ENCODE measurements at places on chromosomes 6 and 20.

GRCh38 chr20:56693217-56693616 is 64.1 kb downstream of the TFAP2C start:
- DNase-seq = no peak

- DNase-seq = no peak
Observed at GRCh38 chr6:23526526-23526925, 599.5 kb upstream of the NRSN1 start.

- no peak for DNase-seq
Observed at GRCh38 chr6:31138982-31139381, at the start of gene PSORS1C2. PSORS1C2 (minus strand) TSS chr6:31139066; CDS start chr6:31139026, 40 bp downstream.

- DNase-seq = no peak
Observed at GRCh38 chr6:32920715-32921114, 20.1 kb downstream of the HLA-DMB start.

DNA sequence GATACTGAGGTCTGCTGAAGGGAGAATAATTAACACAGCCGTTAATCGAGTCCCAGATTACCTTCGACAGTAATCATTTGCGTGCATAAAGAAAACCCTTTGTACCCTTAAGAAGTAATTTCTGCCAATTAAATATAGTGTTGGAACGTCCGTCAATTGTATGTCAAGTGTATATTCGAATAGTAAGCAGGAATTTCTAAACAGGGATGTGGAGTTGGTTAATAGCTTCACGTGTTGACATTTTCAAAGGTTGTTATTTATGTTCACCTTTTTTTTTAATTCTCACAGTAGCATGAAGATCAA is 798 bp upstream of the SNAP91 start:
- no peak for DNase-seq

DNA sequence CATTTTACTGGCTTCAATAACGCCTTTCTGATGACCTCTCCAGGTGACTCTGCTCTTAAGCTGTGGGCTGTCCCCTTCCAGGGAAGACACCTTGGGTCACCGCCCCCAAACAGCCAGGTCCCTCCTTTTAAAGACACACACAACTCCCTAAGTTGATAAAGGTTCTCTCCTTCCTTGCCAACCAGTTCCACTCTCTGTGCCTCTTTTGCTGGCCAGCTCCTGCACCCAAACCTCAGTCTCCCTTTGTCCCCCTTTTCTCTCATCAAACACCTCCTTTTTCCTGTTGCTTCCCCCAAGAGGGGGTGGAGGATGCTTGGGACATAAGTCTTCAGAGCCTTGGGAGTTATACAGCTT is 1.0 kb downstream of the NCOA6 start:
- peak; percentile 90 for DNase-seq

- peak; percentile 71 for DNase-seq
Observed at GRCh38 chr20:2742934-2743559, 50.5 kb downstream of the EBF4 start.

- DNase-seq = no peak
Observed at GRCh38 chr6:79246891-79247290, 12.4 kb upstream of the HMGN3 start.

DNA sequence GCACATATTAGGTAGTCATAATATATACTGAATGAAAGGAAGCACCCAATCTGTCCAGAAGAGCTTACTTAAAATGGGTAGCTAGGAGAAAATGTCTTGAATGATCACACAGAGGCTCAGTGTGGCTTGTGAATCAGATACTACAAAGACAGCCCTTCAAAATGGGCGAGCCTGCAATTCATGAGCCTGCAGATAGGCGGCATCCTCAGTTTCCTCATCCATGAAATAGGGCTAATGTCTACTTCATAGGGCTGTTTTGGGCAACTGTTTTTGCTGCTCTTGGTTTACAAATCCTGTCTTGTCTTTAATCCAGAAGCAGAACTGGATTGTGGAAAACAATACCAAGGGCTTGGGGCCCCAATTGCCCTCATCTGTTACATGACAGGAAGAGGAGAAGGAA is 129.3 kb upstream of the KCNK16 start:
- DNase-seq = peak; percentile 15

- DNase-seq = peak; percentile 44
Observed at GRCh38 chr6:90284236-90285041, 12.2 kb downstream of the BACH2 start.

DNA sequence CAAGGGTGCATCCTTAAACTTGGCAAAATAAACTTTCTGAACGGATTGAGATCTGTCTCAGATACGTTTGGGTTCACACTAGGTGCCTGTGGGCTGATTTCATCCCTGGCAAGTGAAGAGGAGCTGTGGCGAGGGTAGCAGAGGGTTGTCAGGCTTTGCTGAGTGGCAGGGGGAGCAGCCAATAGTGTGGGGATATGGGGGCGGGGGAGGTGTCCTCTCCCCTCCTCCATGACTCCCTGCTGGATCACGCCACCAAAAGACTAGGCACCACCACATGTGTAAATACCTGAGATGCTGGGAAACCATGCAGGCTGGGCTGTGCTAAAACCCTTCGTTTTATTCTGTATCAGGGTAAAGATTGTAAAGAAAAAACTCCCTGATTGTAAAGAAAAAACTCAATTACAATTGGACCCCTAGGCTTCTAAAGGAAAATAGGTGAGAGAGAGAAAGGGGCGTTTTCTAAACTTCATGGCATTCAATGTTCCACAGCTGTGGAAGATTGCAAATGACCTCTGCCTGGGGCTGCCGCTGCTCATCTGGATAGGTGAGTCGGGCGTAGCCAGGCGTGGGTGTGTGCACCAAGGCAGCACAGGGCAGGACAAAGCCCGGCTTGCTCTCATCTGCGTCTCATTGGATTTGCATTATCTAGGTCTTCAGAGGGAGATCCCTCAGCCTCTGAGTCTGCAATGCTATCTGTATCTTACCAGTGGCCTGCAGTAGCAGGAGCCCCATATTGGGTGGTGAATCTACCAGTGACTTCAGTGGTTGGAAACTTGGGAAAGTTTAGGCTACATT is 26.9 kb upstream of the ADTRP start:
- no peak for DNase-seq

- DNase-seq = no peak
Observed at GRCh38 chr6:17197607-17198006, 83.6 kb upstream of the RBM24 start.

DNA sequence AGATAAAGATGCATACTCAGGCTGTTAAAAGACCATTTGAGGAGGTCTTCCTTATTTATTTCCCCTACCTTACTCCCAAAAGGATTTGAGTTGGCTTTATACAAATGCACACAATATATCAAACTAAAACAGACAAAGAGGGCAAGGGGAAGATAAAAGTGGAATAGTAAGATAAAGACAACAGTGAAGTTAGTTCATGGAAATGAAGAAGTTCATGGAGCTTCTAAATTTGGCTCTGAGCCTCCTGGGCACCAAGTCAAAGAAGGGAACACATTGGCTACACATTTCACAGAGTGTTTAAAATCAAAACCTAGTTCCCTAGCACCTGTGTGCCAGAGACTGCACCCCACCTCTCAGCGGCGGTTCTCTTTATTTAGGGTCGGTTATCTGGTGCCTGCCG is 25.8 kb upstream of the ARMC2 start:
- DNase-seq = no peak
